ENCODE measurements at places on chromosomes 7 and 10. TPM values are rescaled to one million over a fixed set of nuclear protein-coding genes. Genes with fewer than 3 reads are reported as not detected.

Gene SPDYE6
- total RNA-seq: not detected

GRCh38 chr7:22201186-22201880 is 155.6 kb downstream of the RAPGEF5 start:
- DNase-seq: no peak

DNA sequence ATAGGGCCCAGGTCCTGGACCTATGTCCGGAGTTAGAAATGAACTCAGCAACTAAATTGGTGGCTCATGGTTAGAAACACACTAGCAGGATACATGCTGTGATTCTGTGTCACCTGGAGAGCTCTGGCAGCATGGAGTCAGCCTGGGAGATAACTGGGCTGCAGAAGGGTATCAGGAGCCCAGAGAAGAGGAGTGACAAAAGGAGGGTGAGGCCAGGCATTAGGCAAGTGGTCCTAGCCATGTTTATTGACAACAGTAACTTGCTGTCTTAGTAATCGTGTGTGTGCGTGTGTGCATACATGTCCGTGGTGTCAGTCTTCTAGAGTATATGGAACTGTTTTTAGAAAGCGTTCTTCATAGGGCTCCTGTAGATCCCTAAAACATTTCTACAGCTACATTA is 157.5 kb upstream of the PHYHIPL start:
- no peak for DNase-seq

DNA sequence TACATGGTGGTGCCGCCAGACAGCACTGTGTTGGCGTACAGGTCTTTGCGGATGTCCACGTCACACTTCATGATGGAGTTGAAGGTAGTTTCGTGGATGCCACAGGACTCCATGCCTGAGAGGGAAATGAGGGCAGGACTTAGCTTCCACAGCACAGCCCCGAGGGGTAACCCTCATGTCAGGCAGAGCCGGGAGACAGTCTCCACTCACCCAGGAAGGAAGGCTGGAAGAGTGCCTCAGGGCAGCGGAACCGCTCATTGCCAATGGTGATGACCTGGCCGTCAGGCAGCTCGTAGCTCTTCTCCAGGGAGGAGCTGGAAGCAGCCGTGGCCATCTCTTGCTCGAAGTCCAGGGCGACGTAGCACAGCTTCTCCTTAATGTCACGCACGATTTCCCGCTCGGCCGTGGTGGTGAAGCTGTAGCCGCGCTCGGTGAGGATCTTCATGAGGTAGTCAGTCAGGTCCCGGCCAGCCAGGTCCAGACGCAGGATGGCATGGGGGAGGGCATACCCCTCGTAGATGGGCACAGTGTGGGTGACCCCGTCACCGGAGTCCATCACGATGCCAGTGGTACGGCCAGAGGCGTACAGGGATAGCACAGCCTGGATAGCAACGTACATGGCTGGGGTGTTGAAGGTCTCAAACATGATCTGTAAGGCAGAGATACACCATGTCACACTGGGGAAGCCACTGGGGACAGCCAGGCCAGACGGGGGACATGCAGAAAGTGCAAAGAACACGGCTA is 104.6 kb upstream of the TNRC18 start:
- DNase-seq: peak; percentile 62

GRCh38 chr10:1360011-1360557 is 303.9 kb downstream of the WDR37 start:
- DNase-seq: no peak

DNA sequence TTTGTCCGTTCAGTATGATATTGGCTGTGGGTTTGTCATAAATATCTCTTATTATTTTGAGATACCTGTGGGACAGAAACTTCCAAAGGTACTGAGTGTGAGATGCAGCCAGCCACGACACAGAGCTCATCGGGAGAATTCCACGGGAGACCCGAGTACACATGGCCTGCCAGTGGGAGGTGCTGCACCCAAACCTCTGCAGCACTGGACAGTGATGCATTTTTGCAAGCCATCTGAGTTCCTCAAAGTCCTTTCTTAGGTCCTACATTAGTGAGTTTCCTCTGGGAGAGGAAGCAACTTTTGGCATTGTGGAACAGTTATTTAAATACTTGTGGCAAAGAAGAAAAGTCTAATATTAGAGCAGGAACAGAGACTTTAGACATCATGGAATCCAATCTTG is 77.5 kb downstream of the ARID5B start:
- DNase-seq: no peak
